ENCODE measurements at places on chromosomes 7 and 10.

DNA sequence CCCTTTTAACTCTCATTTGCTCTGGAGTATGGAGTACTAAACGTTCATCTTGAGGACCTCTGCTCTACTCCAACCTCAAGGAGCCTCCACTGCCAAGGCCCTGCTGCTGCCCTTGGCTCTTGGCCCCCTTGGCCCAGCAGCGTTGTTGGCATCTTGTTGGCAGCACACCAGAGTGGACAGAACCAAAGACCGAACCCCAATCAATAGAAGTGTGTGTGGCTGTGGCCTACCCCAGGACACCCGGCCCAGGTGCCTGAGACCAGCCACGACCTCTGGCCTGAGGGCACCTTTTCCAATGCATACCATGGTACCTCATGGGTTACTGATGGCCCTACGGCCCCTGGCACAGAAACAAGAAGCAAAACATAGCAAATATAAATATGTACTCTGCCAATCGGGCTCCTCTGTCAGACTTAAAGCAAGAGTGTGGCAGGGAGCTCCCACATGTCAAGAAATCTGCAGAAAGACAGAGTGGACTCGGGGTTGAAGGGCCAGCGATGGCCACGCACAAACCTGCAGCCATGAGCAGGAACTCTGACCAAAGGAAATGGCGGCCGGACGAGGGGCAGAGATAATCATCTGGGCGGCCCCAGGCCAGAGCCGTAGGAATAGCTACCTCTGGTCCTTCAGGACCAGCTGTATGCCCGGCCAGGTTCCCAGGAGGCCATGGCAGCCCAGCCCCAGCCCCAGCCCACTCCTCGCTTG, 2.9 kb downstream of the NPC1L1 start:
- DNase-seq, result no peak

GRCh38 chr7:91083855-91084644, 180.2 kb upstream of the FZD1 start:
- no peak for DNase-seq

GRCh38 chr7:113408999-113409398, 290.6 kb upstream of the SMIM30 start:
- no peak for DNase-seq

GRCh38 chr10:98364432-98365102, 50.4 kb downstream of the PYROXD2 start:
- no peak for DNase-seq

DNA sequence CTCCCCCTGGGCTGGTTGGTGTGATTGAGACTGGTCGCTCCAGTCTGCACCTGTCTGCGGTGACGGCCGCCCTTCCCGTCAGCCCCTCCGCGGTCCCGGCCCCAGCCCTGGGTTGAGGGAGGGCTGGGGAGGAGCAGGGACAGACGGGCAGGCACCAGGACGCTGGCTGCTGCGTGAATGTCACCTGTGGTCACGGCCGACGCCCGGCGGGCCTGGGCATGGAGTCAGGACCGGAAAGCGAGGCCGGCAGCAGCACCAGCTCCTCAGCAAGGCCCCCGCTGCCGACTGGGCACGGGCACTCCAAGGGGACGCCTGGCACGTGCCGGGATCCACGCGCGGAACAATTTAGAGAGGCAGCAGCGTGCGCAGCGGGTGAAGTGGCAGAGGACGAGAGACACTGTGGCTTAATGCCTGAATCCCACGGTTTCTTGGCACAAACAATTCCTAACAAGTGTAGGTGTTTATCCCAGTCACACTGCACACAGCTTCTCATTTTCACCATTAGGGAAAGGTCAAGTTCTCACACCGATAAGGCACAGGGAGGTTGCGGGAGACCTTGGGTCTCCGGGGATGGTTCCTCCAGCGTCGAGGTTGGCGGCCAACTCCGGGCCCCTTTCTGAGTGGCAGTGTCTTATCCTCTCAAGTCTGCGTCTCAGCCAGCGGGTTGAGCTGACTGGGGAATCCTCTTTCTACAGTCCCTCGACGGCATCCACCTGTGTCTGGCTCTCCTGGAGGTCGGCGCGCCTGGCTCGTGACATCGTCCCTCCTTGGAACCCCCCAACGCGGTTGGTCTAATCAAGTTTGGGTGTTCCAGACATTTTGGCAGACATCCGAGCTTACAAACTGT, 66.4 kb upstream of the ADGRA1 start:
- DNase-seq, result no peak

DNA sequence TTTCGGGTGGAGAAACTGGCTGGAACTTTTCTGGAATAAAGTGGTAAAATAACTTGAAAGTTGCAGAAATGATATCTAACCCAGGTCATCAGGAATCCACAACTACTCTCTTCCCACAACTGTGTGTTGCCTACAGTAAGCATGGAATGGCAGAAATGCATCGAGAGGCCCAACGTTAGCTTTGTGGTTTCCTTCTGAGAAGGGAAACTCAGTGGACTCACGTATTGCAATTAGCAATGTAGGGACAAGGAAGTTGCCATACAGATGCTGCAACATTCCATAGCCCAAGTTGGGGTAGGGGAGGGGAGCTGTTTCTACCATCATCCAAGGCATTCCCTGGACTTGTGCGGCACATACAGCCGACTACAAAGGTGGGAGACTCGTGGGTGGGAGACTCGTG, 1.9 kb downstream of the PON1 start:
- DNase-seq, result no peak

GRCh38 chr7:123305840-123306375, 106.1 kb upstream of the SLC13A1 start:
- DNase-seq, result no peak

- DNase-seq, result no peak
Observed at GRCh38 chr10:95286707-95287106, 4.1 kb downstream of the PDLIM1 start.

All from T-helper 2 cell (primary cell).